ENCODE measurements at places on chromosomes 3 and 15.

DNA sequence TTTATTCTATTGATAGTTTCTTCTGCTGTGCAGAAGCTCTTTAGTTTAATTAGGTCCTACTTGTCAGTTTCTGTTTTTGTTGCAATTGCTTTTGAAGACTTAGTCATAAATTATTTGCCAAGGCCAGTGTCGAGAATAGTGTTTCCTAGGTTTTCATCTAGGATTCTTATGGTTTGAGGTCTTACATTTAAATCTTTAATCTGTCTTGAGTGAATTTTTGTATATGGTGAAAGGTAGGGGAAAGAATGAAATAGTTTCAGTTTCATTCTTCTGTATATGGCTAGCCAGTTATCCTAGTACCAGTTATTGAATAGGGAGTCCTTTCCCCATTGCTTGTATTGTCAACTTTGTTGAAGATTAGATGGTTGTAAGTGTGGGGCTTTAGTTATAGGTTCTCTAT is 10.6 kb upstream of the GCSAM start:
- peak overlapping the region; percentile 41 for H3K27ac ChIP-seq
- peak overlapping the region; percentile 50 for H3K4me3 ChIP-seq
- no peak for DNase-seq
- no peaks in the 10 kb centered on the region for H3K27me3 ChIP-seq
- H3K36me3 ChIP-seq = peaks cover 2% of the 10 kb centered on the region
- peaks cover 7% of the 10 kb centered on the region for H3K4me1 ChIP-seq

- H3K27ac ChIP-seq = no peak overlapping the region
- H3K4me3 ChIP-seq = no peak overlapping the region
- H3K27me3 ChIP-seq = peaks cover 74% of the 10 kb centered on the region
- H3K4me1 ChIP-seq = peaks cover 7% of the 10 kb centered on the region
These were observed 22.0 kb downstream of the TMPRSS7 start for GRCh38 chr3:112056451-112056929.

- peak overlapping the region; percentile 81 for H3K4me3 ChIP-seq
- H3K27ac ChIP-seq = peak overlapping the region; percentile 89
- H3K36me3 ChIP-seq = peaks cover 25% of the 10 kb centered on the region
- DNase-seq = peak; percentile 92
These were observed 8.4 kb downstream of the NBEAL2 start for GRCh38 chr3:46987743-46988401.

DNA sequence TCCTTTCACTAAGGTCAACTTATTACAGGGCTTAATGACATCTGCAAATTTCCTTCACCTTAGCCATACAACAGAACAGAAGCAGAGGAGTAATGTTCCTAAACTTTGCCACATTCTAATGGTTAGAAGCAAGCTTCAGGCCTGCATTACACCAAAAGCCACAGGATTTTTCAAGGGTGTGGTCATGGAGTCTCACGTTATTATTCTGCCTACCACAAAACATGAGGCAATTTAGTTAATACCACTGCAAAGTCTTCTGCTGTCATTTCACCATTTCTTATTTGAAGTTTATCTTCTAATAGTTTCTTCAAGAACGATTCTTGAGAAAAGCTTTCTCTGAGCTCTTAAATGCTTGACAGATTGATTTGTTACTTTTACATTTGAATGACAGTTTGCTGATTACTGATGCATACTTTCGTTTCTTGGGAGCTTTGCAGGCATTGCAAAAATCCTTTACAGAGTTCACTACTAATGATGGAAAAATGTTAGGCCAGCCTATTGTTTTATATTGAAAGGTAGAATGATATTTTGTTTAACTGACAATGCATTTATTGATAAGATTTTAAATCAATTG is 1257.1 kb downstream of the NSUN3 start:
- no peaks in the 10 kb centered on the region for H3K27me3 ChIP-seq
- H3K4me3 ChIP-seq = no peak overlapping the region
- no peak for DNase-seq
- no peaks in the 10 kb centered on the region for H3K4me1 ChIP-seq
- H3K27ac ChIP-seq = no peak overlapping the region
- H3K36me3 ChIP-seq = no peaks in the 10 kb centered on the region

GRCh38 chr3:61701011-61701410 is 139.6 kb downstream of the PTPRG start:
- no peak overlapping the region for H3K27ac ChIP-seq
- H3K4me1 ChIP-seq = no peaks in the 10 kb centered on the region
- DNase-seq = no peak

- H3K36me3 ChIP-seq = no peaks in the 10 kb centered on the region
- no peak for DNase-seq
- no peak overlapping the region for H3K27ac ChIP-seq
- no peaks in the 10 kb centered on the region for H3K27me3 ChIP-seq
- peaks cover 6% of the 10 kb centered on the region for H3K4me1 ChIP-seq
- H3K4me3 ChIP-seq = no peak overlapping the region
These were observed 7.8 kb upstream of the VGLL4 start for GRCh38 chr3:11651477-11651876.

All from central memory CD8-positive, alpha-beta T cell (primary cell).